ENCODE measurements at places on chromosomes 12 and 14. TPM values are rescaled to one million over a fixed set of nuclear protein-coding genes. Genes with fewer than 3 reads are reported as not detected.

DNA sequence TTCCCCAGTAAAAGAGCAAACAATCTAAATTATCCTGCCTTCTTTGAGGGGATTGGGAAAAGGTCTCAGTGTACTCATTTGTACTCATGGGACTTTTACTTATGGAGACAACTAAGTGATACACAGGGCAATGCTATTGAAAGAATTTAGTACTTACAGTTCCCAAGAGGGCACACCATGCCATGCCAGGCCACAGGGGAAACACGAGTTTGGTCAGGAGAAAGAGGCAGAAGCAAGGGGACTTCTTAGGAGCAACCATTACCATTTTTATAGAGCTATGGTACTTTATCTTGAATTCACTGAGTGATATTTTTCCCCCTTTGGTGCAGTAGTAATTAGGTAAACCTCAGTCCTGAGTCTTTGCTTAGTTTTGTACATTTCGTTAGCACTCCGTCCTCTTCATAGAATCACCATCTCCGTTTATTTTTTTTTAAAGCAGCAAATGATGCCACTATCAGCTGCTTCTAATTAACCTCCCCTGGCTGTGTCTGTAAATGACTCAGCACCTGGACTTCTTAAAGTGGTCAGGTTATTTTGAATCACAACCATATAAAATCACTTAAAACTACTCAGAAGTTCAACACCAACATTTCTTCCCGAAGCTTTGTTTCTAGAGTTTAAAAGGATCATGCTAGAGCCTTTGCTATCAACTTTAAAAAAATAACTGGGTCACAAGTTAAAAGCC lies 5.9 kb upstream of the WASHC3 start:
- no peaks in the 10 kb centered on the region for H3K36me3 ChIP-seq
- H3K4me1 ChIP-seq, result no peaks in the 10 kb centered on the region
- no peak overlapping the region for H3K4me3 ChIP-seq
- DNase-seq, result no peak

GRCh38 chr14:22232933-22233332 lies 356.1 kb downstream of the DAD1 start:
- no peak overlapping the region for H3K27ac ChIP-seq
- no peaks in the 10 kb centered on the region for H3K36me3 ChIP-seq
- no peaks in the 10 kb centered on the region for H3K27me3 ChIP-seq
- H3K4me1 ChIP-seq, result no peaks in the 10 kb centered on the region
- DNase-seq, result no peak

The PLEKHG7 gene
- total RNA-seq, result not detected

The PSMD9 gene
- 113 TPM for total RNA-seq
